ENCODE measurements at places on chromosomes 12 and 14. TPM values are rescaled to one million over a fixed set of nuclear protein-coding genes. Genes with fewer than 3 reads are reported as not detected.

TMEM63C gene
- total RNA-seq = 0.92 TPM

FBLN5 gene
- 65.3 TPM for total RNA-seq

RNASE4 gene
- 21.0 TPM for total RNA-seq

SLC10A1 gene
- total RNA-seq = not detected

SLC41A2 gene
- 19.2 TPM for total RNA-seq

TCL1A gene
- 3.5 TPM for total RNA-seq

NOXRED1 gene
- total RNA-seq = not detected

PSMC6 gene
- total RNA-seq = 107 TPM

KRT71 gene
- not detected for total RNA-seq
